ENCODE measurements at places on chromosomes 12 and 14.

DNA sequence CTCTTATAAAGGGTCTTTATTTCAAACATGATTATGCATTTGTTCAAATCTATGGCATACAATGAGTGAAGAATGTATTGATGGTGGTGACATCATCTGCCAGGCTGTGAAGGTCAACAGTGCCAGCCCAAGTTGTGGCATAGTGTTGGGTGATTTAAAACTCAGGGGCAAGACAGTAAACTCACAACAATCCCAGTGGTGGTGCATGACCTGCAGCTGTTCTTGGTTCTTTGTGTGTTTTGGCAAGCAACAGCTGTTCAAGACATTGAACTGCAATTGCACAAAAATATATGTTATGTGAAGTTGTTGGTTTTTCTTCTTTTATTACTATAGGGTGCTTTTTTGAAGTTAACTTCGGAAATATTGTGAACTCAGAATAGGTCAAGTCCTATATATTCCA lies 851.6 kb downstream of the NRXN3 start:
- no peaks in the 10 kb centered on the region for H3K4me1 ChIP-seq
- no peak overlapping the region for H3K27ac ChIP-seq
- H3K27me3 ChIP-seq, result no peaks in the 10 kb centered on the region
- no peaks in the 10 kb centered on the region for H3K36me3 ChIP-seq

GRCh38 chr14:96574633-96575632 lies 72.8 kb downstream of the PAPOLA start:
- no peaks in the 10 kb centered on the region for H3K27me3 ChIP-seq
- peaks cover 26% of the 10 kb centered on the region for H3K4me1 ChIP-seq
- H3K36me3 ChIP-seq, result no peaks in the 10 kb centered on the region

DNA sequence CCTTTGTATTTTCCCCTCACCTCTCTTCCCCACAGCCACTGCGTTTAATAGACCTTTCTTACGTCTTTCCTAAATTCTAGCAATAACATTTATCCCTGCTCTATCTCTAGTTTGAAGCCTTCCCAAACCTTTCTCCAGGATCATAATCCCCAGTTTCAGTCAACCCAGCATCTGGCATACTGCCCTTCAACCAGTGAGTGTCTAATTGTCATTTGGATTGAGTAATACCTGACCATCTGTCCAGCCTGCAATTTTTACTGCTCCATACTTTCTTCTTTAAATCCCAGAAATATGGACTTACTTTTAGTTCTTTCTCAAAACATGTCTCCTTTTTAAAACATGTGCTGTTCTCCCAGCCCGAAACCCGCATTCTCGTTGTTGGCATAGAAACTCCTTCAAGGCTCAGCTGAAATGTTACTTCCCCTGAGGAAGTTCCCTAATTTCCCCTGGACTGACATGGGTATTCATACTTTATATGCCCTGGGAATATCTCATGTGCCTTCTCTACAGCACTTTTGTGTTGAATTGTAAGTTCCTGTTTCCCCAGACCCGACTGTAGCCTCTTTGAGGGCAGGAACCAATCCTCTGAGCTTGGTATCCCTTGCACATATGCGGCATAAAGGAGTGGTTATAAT lies 65.1 kb upstream of the ETV6 start:
- peaks cover 10% of the 10 kb centered on the region for H3K4me1 ChIP-seq
- DNase-seq, result no peak
- H3K4me3 ChIP-seq, result no peak overlapping the region
- H3K36me3 ChIP-seq, result no peaks in the 10 kb centered on the region

GRCh38 chr12:112868459-112869041 lies 38.2 kb upstream of the OAS1 start:
- no peak for DNase-seq
- no peaks in the 10 kb centered on the region for H3K4me1 ChIP-seq
- no peak overlapping the region for H3K4me3 ChIP-seq
- H3K27me3 ChIP-seq, result no peaks in the 10 kb centered on the region
- no peaks in the 10 kb centered on the region for H3K36me3 ChIP-seq

- no peaks in the 10 kb centered on the region for H3K36me3 ChIP-seq
- H3K27ac ChIP-seq, result peak overlapping the region; percentile 45
- no peak for DNase-seq
- H3K4me3 ChIP-seq, result no peak overlapping the region
- peaks cover 35% of the 10 kb centered on the region for H3K4me1 ChIP-seq
- no peaks in the 10 kb centered on the region for H3K27me3 ChIP-seq
Measured at GRCh38 chr12:120100630-120101029, 15.9 kb downstream of the RAB35 start.

- DNase-seq, result no peak
- H3K36me3 ChIP-seq, result no peaks in the 10 kb centered on the region
- no peak overlapping the region for H3K4me3 ChIP-seq
- H3K4me1 ChIP-seq, result no peaks in the 10 kb centered on the region
Measured at GRCh38 chr12:98317939-98318899, 197.2 kb upstream of the TMPO start.

Data from vagina (tissue), 2 donors.